Mononuclear cell (primary cell): ENCODE measurements at places on chromosomes 4 and X. TPM values are rescaled to one million over a fixed set of nuclear protein-coding genes. Genes with fewer than 3 reads are reported as not detected.

Gene PNMA3
- 1.3 TPM for total RNA-seq

Gene PCSK1N
- 3.3 TPM for total RNA-seq

Gene UGT2A1
- total RNA-seq: not detected

Gene SLC35A2
- 8.5 TPM for total RNA-seq

Gene SSR4
- 121 TPM for total RNA-seq

Gene REST
- total RNA-seq: 65.8 TPM

Gene WAS
- total RNA-seq: 64.3 TPM

Gene AKAP4
- not detected for total RNA-seq

Gene SERPINA7
- not detected for total RNA-seq

Gene RTL3
- total RNA-seq: not detected

Gene TLR10
- 2.5 TPM for total RNA-seq

Gene FAT1
- 0.10 TPM for total RNA-seq

Gene THAP6
- total RNA-seq: 21.7 TPM

Gene ZNF595
- 22.6 TPM for total RNA-seq

Gene EVC2
- 0.73 TPM for total RNA-seq

Gene CUL4B
- total RNA-seq: 26.2 TPM

Gene AWAT2
- total RNA-seq: not detected

Gene DDIT4L
- total RNA-seq: 0.21 TPM

Gene SPACA5
- not detected for total RNA-seq

Gene IL9R
- total RNA-seq: 0.42 TPM

Gene MRFAP1L1
- 42.8 TPM for total RNA-seq

Gene RIBC1
- 1.0 TPM for total RNA-seq

Gene HMGN5
- total RNA-seq: 0.21 TPM
